ENCODE measurements at places on chromosomes 7 and 10.

DNA sequence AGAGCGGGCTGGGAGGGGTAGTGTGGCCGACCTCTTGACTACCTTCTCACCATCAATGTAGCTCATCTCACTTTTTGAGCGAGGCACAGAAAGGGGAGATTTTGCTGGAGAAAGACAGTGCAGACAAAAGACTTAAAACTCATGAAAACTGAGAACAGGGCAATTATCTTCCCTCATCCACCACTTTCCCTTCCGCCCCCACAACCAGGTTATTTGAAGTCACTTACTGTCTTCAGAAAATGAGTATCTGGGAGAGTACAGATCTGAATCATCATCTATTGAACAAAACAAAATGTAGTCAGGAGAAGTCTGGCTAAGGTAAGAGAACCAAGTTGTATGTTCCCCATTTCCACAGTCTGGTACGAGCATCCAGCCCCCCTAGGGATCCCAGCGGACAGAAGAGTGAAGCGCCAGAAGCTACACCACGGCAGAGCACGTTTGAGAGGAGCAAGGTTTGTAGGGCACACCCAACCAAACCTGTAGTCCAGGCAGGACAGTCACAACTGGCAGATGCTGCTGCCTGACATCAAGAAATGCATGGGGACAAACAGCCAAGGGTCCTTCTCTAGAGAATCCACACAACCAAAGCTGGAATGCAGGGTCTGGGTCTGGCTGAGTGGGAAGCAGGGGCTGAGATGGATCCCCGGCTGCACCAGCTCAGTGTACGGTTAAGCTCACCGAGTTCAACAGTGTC lies 93.4 kb upstream of the PDLIM1 start:
- no peak for DNase-seq

DNA sequence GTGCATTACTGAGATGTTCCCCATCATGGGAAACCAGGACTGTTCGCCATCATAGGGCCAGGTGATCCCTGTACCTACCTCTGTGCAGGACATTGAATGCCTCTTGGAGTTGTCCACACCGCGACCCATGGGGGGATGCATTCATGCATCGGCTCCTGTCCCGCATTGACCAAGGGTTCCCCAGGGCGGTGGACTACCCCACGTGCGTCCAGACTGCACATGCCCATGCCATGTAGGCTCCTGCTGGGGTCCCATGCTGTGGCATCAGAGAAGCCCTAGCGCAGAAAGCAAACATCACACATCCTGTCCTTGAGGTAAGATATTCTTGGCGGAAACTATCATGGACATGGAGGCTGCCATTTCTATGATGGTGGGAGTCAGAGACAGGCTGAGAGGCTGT lies 121.6 kb upstream of the UNC5B start:
- no peak for DNase-seq

DNA sequence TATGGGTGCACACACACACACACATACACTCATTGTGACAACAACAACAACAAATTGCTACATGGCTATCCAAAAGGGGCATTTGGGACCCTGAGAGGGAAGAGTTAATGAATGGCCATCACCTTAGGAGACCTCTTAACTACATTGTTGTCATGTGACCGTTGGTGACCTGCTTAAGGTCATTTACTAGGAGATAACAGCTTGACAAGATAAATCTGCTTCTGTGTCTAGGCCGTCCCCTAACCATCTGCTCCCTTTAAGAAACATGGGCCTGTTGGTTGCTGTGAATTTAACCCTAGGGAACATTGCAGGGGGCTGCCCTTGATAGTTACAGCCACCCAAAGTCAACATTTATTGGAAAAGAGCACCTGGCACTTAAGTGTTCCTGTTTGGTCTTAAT lies 29.7 kb downstream of the C1QL3 start:
- no peak for DNase-seq

DNA sequence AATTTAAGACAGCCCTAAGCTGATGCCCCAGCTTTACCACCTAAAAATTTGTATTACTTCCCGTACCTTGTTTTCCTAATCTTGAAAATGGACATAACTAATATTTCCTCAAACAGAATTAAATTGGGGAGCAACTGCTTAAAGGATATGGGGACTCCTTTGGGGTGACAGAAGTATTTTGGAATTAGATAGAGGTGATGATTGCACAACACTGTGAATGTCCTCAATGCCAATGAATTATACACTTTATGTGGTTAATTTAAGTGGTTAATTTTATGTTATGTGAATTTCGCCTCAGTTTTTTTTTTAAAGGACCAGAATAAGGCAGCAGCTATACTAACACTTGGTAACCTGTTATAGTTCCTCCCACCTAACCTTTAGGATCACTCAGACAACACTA lies 19.9 kb upstream of the NPFFR1 start:
- no peak for DNase-seq

All from fibroblast of mammary gland (primary cell).